ENCODE measurements at places on chromosomes 4 and X.

DNA sequence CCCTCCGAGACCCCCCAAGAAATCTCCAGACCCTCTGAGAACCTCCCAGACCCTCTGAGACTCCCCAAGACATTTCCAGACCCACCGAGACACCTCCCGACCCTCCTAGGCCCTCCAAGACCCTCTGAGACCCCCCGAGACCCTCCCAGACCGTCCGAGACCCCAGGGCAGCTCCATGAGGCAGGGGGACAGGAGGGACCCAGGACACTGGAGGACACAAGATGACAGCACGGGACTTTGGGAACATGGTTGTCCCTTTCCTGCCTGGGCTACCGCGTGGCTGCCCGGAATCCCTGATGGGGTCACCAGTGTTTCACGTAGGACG lies 10.3 kb downstream of the CTBP1 start:
- DNase-seq, result no peak

DNA sequence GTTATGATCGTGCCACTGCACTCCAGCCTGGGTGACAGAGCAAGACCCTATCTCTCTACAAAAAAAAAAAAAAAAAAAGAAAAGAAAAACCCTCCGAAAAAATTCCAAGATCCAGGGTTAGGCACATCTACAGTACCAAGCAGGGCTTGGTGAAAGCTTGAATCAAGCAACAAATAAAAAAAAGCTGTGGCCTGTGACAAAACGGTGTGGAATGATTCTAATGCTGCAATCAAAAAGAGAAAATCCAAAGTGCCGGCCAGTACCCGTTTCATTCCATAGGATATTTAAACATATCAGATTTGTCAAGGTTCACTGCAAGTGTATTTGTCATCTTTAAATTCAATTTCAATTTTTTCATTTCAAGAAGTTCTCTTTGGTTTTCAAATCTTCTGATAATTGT lies 20.5 kb downstream of the RWDD4 start:
- no peak for DNase-seq

- no peak for DNase-seq
Observed at GRCh38 chr4:143654571-143654970, 45.9 kb downstream of the FREM3 start.

DNA sequence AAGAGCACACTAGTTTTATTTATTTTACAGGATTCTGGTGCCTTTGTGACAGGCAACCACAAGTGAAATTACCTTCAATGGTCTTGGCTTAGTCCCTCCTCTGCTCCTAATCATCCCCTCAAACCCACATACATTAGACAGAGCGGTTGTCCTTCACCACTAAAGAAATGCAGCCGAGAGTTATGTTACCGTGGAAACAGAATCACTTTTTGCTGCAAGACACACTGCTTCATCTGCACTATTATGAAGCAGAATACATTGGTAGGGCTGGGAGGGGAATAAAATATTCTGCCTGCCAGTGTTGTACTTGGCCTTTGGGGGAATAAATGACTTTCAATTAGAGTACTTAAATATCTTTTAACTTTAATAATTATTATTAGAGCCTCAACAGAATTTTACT lies 75.2 kb downstream of the ARHGEF38 start:
- no peak for DNase-seq

GRCh38 chr4:183522821-183523220 lies 18.0 kb downstream of the ING2 start:
- no peak for DNase-seq

DNA sequence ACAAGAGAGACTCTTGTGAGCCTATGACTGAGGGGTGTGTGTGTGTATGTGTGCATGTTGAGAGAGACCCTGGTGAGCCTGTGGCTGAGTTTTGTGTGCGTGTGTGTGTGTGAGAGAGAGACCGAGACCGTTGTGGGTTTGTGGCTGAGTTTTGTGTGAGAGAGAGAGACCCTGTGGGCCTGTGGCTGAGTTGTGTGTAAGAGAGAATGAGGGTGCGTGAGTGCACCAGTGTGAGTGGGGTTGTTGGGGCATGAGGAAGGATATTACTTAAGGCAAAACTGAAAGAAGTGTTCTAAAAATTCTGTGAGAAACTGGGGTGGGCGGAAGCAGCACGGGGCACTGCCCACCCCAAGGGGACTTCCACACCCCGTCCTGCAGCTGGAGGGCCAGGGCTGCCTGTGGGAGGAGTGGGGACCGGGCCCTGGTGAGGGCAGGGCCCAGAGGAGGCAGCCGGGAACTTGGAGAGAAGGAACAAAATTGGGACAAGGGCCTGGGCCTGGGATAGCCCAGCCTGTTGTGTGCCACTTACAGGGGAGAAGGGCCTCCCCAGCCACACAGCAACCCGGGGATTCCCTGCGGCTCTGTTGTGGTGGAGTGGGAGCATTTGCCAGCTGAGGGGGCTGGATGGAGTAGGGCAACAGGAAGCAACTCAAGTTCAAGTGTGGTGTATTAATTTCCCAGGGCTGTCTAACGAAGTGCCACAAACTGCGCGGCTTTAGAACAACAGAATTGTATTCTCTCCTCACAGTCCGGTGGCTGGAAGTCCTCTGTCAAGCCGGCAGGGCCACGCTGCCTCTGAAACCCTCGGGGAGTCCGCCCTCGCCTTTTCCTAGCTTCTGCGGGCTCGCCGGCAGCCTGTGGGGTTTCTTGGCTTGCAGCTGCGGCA lies 22.1 kb downstream of the TMEM131L start:
- peak; percentile 62 for DNase-seq

- peak; percentile 23 for DNase-seq
Observed at GRCh38 chrX:123961268-123962005, at the start of gene STAG2. STAG2 (plus strand) TSS chrX:123961706; CDS start chrX:124022628, 60,922 bp downstream.

GRCh38 chr4:113471146-113471860 lies 290.2 kb downstream of the CAMK2D start:
- DNase-seq, result no peak

GRCh38 chr4:120399826-120400225 lies 333.2 kb upstream of the MAD2L1 start:
- no peak for DNase-seq

DNA sequence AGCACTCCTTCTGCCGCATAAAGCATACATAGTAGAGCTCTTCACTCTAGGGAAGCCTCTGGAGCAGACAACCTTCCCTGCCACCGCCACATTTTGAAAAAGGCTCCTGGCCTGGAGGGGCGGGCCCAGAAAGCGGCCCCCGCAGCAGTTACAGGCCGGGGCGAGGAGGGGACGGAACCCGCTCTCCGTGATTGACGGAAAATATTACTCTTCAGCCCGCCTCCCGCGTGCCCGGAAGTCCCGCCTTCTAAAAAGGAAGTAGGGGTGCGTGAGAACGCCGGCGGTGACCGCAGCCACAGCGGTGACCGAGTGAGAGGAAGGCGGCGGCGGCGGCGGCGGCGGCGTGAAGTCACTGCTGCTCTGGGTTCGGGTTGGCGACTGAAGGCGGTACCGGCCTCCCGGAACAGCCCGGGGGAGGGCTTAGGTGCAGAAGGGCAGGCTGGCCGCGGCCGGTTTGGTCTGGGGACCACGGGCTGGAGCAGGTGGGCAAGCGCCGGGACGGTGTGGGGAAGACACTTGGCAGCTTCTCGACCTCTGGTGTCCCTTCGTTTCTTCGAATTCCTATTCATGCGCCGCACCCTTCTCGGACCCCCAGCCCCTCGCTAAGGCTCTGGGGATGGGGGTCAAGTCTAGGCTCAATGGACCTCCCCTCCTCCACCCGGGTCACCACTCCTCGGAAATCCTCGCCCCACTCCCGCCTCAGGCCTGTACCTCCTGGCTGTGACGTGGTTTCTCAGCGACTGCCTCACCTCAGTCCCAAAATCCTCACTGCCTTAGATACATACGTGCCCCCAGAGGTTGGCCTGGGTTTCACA lies at the start of gene HCCS:
TSS of gene HCCS (plus strand) at position 296 of the 815 bp plus-strand sequence. CDS start 729 bp downstream, outside the sequence.
- peak; percentile 57 for DNase-seq

GRCh38 chr4:71827826-71828225 lies 43.9 kb upstream of the GC start:
- no peak for DNase-seq

- no peak for DNase-seq
Observed at GRCh38 chr4:6423575-6423974, 48.8 kb downstream of the PPP2R2C start.

DNA sequence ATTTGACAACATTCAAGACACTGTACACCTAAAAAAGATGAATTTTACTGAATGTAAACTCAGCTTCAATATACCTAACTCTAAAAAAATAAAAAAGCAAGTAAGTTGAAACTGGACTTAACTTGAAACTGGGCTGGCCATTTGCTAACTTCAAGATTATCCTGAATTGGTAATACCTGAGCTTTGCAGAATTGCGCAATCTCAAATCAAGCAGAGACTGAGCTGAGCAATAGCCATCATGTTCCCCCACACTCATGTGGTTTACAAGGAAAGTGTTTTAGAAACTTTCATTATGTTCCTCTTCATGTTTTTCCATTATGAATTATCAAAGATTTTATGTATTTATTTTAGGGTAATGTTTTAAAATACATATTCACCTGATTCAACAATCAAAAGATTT lies 38.7 kb downstream of the ANXA5 start:
- no peak for DNase-seq

DNA sequence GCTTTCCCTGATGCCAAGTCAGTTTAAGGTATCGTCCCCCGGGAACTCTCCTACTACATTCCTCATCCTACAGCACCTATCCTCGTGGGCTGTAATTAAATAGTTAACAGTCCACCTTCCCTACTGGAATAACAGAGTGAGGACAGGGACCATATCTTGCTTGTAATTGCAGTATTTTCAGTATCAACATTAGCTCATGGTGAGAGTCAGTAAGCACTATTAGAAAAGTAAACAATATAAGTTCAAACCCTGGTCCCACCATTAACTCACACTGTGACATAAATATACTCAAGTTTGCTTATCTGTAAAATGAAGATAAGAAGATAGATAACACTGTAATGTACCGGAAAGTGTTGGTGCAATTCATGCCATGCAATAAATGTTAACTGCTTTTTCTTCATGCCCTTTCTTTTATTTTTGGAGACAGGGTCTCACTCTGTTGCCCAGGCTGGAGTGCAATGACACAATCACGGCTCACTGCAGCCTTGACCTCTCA lies 61.3 kb downstream of the SH3RF1 start:
- no peak for DNase-seq

DNA sequence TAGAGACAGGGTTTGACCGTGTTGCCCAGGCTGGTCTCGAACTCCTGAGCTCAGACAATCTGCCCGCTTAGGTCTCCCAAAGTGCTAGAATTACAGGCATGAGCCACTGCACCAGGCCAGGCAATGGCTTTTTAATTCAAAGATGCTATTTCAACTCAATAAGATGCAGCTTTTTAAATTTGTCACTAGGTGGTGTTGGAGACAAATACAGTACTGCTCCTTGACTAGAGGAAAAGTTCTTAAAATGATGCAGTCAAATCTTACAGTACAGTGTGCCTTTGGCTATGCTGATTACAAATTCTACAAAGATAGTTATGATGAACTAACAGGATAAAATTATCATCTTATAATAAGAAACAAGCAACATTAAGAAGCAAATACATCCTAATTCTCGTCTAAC lies 441.1 kb downstream of the KCNIP4 start:
- DNase-seq, result no peak

DNA sequence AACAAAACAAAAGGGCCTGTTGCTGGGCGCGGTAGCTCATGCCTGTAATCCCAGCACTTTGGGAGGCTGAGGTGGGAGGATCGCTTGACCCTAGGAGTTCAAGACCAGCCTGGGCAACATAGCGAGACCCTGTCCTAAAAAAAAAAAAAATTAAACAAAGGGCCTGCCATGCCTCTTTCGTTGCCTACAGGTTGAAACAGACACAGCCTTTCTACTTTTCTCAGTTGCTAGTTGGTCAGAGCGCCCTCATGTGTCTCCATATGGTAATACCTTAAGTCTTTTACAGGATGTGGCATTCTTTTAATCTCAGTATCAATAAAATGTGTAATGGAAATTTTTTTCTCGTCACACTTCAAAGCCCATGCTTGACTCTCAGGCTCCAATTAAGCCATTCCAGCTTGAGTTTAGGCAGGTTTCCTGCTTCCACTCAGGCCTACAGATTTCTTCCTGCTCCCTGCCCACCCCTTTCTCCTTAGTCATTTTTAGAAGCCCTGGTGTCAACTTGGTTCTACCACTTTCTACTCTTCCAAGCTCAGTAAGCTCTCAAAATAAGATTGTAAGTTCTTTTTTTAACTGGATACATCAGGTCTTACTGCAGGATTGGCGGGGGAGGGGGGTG lies 4.6 kb upstream of the SOWAHD start:
- DNase-seq, result no peak

DNA sequence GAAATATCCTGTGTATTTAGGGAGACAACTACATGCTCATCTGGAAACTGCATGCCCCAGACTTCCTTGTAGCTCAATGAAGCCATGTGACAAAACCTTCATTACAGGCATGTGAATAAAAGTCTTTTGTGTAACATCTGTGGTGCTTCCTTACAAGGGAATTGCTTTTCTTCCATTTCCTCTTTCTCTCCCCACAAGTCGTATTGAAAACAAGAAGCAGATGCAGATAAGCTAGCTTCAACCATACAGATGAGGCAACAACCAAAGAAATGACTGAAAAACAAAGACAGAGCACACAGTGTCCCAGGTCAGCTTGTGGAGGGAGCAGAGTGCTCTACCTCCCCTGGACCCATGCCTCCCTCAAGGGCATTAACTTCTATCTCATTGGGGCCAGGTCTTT lies 115.8 kb upstream of the INPP4B start:
- no peak for DNase-seq

- DNase-seq, result no peak
Observed at GRCh38 chrX:69155786-69156520, 9.3 kb downstream of the PJA1 start.

- no peak for DNase-seq
Observed at GRCh38 chrX:27966955-27967354, 14.3 kb downstream of the DCAF8L1 start.

- no peak for DNase-seq
Observed at GRCh38 chr4:30939069-30939468, 218.9 kb downstream of the PCDH7 start.

- DNase-seq, result no peak
Observed at GRCh38 chr4:167221084-167221483, 13.2 kb downstream of the SPOCK3 start.

DNA sequence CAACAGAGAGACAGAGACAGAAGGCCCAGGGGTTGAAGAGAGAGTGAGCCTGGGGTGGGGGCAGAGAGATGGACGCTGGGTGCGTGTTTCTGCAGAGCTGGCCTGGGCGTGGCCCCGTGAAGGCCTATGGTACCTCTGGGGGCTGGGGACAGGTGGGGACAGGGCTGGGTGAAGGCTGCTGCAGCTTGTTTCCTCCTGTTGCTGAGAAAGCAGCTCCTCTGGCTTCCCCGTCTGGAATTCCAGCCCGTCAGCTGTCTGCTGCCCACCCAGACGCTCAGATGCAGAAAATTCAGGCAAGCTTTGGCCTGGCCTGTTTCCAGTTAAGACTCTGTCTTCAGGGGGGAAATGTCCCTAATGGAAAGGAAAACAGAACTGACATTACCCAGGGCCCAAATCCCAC lies 76.8 kb upstream of the PSAPL1 start:
- no peak for DNase-seq

- peak; percentile 18 for DNase-seq
Observed at GRCh38 chr4:113278324-113278934, 229.0 kb downstream of the ANK2 start.

GRCh38 chr4:75011131-75011795 lies 78.3 kb downstream of the PARM1 start:
- DNase-seq, result no peak

GRCh38 chr4:76772498-76773106 lies 125.3 kb downstream of the SOWAHB start:
- no peak for DNase-seq

GRCh38 chr4:170009291-170009690 lies 16.9 kb downstream of the MFAP3L start:
- no peak for DNase-seq
